SK-MEL-5 (cell line): ENCODE measurements at places on chromosomes 7 and 10.

- DNase-seq, result no peak
Observed at GRCh38 chr7:114949231-114949630, 27.3 kb downstream of the MDFIC start.

DNA sequence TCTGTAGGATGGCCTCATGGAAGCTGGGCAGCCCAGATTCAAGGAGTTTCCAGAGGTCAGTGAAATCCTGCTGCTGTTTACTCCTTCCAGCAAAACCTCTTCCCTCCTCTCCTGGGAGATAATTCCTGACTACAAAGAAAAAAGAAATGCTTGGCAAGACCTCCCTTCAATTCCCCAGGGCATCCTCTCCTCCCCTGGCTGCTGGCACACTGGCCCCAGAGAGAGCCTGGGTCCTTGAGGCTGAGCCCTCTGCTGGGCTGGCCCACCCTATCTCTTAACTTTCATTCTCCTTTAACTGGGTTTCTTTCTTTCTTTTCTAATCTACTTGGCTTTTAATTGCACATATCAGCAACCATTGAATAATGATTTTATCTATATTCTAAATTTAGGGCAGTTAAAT, 7.7 kb downstream of the DRGX start:
- DNase-seq, result no peak

DNA sequence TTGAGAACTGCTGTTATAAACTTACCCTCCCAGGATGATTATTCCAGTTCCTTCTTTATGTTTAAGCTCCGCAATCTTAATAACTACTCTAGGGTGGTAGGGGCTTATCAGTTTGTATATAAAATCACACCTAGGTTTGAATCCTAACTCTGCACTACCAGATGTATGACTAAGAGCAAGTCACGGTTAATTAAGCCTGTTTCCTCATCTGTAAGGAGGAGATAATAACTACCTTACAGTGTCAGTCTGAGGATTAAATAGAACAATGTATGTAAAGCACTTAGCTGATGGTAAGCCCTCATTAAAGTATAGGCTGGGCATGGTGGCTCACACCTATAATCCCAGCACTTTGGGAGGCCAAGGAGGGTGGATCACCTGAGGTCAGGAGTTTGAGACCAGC, 9.2 kb downstream of the DNA2 start:
- no peak for DNase-seq

DNA sequence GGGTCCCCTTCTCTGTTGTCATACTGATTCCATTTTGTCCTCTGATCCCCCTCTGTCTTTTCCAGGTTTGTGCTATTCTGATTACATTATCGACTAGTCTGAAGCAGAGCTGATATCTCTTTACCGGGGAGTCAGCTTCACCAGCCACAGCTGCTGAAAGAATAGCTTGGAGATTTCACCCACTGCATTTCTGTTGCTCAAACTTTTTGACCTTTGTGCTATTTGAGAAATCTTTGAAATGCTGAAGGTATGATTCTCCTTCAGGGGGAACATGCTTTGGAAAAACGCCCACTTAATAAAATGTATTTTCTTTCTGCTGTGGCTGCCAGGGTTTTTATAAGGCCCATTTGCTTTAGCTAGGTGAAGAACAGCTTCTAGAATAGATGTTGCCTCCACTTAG, 197.8 kb upstream of the TCF7L2 start:
- no peak for DNase-seq

GRCh38 chr7:16419126-16419525, 2.2 kb downstream of the CRPPA start:
- DNase-seq, result no peak

GRCh38 chr10:28981007-28981406, 303.7 kb downstream of the BAMBI start:
- no peak for DNase-seq

- DNase-seq, result no peak
Observed at GRCh38 chr10:24299578-24300260, 90.8 kb downstream of the KIAA1217 start.

GRCh38 chr7:55207436-55208125, 157.6 kb upstream of the LANCL2 start:
- no peak for DNase-seq

DNA sequence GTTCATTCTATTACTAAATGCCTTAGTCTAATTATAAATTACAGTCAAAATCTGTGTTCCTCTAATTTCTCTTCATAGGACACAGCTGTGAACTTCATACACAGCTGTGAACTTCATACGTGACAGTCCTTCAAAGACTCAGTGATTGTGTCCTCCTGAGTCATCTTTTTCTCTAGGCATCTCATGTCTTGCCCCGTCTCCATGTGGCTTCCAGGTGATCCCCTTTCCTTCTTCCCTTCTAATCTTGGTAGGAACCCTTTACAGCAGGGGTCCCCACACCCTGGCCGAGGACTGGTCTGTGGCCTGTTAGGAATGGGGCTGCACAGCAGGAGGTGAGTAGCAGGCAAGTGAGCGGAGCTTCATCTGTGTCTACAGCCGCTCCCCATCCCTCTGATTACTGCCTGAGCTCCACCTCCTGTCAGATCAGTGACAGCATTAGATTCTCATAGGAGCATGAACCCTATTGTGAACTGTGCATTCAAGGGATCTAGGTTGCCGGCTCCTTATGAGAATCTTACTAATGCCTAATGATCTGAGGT, 14.0 kb upstream of the EIF5AL1 start:
- no peak for DNase-seq

GRCh38 chr10:9613338-9614075, 1404.2 kb upstream of the CELF2 start:
- DNase-seq, result no peak

GRCh38 chr10:45302573-45302972, 12.8 kb downstream of the OR13A1 start:
- no peak for DNase-seq

DNA sequence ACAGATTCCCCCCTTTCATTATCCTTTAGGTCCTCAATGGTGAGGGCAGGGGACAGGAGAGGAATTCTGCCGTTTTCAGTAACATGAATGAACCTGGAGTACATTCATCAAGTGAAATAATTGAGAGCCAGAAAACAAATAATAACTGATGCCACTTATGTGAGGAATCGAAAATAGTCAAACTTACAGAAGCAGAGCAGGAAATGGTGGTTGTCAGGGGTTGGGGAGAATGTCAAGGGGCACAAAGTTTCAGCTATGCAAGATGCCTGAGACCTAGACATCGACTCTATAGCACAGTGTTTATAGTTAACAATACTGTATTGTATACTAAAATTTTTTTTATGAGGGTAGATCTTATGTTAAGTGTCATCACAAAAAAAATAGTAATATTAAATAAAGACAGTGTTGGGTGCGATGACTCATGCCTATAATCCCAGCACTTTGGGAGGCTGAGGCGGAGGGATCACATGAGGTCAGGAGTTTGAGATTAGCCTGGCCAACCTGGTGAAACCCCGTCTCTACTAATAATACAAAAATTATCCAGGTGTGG, 1219.8 kb downstream of the GATA3 start:
- DNase-seq, result peak; percentile 55

DNA sequence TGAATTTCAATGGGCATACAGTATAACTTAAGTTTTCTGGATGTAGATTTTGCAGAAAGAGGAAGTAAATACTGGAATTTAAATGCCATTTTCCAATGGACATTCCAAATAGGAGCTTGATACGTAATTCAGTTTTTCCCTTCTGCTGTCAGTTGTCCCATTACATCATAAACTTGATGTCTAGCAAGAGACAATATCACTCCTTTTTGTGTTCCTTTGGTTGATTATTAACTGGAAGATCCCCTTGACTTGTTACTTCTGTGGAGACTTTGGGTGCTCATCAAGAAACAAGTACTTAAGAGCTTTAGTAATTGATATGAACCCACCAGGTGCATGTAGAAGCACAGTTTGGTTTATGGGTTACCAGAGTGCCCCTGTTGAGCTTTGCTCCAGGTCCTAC, 116.1 kb downstream of the ST7 start:
- DNase-seq, result no peak

DNA sequence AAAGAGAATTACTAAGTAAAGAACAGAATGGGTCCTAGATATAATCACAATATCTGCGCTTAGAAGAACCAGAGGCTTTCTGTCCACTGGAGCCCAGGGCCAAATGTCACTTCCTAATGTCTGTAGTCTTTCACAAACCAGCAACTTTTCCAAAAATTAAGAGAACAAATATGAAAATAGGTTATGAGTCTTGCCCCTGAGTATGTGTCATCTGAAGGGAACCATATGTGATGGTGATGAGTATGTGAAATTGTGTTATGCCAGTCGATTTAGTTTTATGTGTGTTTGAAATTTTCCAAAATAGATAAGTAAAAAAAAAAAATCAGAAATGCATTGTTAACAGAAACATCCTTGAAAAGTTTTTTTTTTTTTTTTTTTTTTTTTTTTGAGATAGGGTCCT, 15.4 kb upstream of the HTR5A start:
- no peak for DNase-seq

DNA sequence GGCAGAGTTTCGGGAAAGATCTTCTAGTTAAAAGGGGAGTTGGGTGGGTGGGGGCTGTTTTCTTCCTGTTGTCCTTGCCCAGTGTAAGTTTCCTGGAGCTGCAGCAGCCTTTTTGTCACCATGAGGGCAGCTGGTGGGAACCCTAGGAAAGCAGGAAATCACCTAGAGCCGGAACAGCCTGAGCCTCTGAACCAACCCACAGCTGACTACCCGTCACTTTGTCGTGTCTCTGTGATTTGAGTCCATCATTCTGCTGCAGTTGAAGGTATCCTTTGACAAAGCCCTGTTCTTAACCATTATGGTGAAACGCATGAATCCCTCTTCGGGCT, 1.2 kb upstream of the C10orf143 start:
- DNase-seq, result no peak

- DNase-seq, result peak; percentile 49
Observed at GRCh38 chr10:115129752-115130151, 36.6 kb downstream of the ATRNL1 start.

GRCh38 chr7:54711900-54712595, 47.0 kb downstream of the SEC61G start:
- no peak for DNase-seq

GRCh38 chr7:17601921-17602320, 303.5 kb downstream of the AHR start:
- no peak for DNase-seq

GRCh38 chr7:144519925-144520324, 116.4 kb upstream of the NOBOX start:
- no peak for DNase-seq

DNA sequence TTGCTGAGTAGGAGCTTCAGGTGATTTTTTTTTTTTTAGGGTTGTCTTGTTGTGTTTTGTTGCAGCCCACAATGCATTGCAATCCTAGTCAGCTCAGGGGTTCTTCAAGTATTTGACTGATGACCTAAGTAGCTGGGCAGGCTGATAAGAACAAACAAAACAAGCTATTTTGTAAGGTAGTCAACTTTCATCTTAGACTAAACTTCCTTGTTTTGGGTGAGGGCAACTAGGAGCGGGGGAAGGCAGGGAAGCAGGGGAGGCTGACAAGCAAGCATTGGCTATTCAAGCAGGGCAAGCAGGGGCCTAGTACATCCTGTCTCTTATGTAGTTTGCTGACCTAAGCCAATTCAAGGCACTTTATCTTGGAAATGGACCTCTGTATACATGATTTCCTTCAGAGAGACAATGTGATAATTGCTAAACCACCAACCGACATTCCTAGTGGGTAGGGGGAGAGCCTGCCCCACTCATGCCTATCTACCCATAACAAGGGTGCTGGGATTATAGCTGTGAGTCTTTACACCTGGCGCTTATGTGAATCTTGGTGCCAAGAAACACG, 163.3 kb upstream of the PRKCQ start:
- DNase-seq, result no peak

- DNase-seq, result no peak
Observed at GRCh38 chr7:105637755-105638154, 56.5 kb upstream of the EFCAB10 start.

- DNase-seq, result no peak
Observed at GRCh38 chr10:29699621-29700020, 64.8 kb upstream of the SVIL start.

DNA sequence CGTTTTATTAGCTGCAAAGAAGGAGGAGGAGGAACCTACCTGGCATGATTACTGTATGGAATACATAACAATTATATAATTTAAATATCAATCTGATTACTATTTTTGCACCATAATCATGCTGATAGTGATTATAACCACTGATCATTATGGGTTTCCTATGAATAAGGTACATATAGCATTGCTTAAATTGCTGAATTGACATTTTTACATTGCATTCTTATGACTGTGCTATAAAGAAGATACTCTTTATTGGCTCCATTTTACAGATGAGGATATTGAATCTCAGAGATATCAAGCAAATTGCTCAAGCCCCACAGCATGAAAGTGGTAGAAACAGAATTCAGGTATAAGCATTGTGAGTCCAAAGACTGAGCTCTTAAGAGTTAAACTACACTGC, 23.1 kb downstream of the DKK1 start:
- DNase-seq, result no peak

- DNase-seq, result no peak
Observed at GRCh38 chr10:60270426-60270825, 119.2 kb downstream of the ANK3 start.

GRCh38 chr7:32032211-32032610, 38.0 kb downstream of the PDE1C start:
- no peak for DNase-seq

- no peak for DNase-seq
Observed at GRCh38 chr7:52107355-52107754, 790.7 kb upstream of the COBL start.

DNA sequence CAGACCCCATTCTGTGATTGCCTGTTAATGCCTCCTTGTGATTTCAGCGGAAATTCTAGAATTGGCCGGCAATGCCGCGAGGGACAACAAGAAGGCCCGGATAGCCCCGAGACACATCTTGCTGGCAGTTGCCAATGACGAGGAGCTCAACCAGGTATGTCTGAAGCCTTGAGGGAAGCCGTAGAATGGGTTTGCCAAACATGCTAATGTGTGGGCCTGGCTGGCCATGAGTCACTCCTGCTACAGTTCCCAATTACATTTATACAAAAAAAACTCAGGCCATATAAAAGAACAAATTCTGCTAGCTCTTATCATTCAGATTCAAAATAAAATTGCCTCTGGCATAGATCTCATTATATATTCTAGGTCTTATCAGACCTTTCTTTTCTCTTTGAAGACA, 37.4 kb downstream of the MACROH2A2 start:
- DNase-seq, result no peak

- DNase-seq, result no peak
Observed at GRCh38 chr7:104980440-104980839, 33.6 kb upstream of the KMT2E start.

GRCh38 chr10:112783351-112784021, 166.6 kb upstream of the TCF7L2 start:
- DNase-seq, result no peak
